ENCODE measurements at places on chromosomes 1 and 21.

DNA sequence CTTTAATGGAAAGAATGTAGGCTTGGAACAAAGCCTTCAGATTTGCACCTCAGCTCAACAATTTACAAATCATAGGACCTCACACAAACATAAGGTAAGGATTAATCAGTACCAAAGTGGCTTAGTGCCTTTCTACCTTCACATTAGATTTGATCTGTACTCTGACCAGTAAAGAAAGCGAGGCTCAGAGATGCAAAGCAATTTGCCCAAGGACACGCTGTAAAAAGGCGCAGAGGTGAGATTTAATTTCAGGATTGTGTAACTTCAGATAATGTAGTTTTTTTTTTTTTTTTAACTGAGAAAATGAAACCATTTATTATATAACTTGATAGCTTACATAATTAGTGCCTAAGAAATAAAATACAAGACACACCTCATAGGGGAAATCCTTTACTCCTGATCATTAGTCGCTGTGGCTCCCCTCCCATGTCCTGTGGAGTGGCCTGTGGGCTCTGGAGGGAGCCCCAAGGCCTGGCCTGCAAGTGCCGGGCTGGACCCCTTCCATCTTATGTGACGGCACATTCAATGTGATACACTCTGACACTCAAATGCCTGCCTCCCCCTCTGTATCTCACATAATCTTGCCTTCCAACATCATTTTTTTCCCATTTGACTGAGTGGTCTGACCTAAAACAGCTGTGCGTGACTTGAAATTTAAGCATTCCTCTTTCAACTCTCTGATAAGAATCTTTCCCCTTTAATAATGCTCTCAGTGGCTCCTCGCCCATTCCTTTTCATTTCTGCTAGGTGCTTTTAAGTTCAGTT is 426.5 kb upstream of the DAB1 start:
- no peak for DNase-seq

GRCh38 chr1:187001198-187001889 is 172.6 kb downstream of the PLA2G4A start:
- no peak for DNase-seq

DNA sequence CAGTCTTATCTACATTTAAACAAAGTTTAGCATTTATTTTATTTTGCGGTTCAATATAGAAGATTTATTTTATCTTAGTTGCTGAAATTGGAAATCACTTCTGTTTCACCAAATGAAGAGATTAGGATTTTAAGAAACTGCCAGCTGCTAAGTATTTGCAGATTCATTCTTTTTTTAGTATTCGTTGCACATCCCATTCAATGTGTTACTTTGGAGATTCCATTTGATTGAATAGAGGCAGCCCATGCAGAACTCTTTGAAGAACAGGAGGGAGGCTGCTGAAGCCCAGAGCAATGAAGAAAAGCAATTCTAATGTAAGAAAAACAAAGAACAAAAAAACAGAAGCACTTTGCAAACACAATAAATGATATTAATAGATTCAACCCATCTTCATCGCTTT is 38.6 kb upstream of the IL12RB2 start:
- DNase-seq: no peak

DNA sequence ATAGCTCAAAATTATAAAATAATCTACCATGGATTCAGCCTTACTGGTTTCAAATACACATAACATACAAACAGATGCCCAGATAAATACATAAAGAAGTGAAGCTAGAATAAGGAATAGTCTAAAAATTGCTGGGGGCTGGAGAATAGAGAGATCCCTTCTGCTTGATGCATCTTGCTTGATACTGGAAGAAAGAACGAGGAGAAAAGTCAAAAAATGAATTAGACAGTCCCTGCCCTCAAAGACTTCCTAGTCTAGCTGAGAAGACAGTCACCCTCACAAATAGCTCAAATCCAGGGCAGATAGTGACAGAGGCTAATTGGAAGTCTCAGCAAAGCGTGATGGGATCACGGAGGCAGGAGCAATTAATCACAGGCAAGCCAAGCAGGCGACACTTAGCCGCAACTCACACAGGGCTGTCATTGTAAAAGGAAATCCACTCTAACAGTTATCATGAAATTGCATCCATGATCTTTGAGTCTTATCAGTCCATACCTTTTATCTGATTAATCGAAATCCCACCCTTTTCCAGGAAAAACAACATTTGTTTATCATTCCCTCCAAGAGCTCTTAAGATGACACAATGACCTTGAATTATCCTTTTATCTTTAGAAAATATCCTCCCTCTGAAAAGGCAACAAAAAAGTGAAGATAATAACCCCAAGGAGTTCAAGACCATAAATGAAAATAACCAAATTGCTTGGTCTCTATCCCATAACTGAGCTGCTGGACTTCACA is 59.7 kb upstream of the TIAM1 start:
- no peak for DNase-seq

GRCh38 chr21:25872271-25872670 is 137.5 kb downstream of the GABPA start:
- DNase-seq: no peak

DNA sequence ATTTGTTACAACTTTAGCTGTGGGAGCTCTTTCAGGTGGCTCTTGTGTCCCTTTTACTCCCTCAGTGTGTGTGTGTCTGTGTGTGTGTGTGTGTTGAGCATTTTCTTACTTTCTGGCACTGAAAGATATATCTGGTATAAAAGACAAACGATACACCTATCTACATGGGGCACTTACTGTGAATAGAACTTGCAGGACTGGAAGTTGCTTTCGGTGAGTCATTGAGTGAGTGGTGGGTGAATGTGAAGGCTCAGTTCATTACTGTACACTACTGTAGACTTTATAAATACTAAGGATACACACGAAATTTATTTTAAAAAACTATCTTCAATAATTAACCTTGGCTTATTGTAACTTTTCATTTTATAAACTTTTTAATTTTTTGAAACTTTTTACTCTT is 38.7 kb downstream of the BTBD8 start:
- DNase-seq: no peak

- DNase-seq: no peak
These were observed 1058.0 kb upstream of the ADGRL4 start for GRCh38 chr1:80064524-80064923.

DNA sequence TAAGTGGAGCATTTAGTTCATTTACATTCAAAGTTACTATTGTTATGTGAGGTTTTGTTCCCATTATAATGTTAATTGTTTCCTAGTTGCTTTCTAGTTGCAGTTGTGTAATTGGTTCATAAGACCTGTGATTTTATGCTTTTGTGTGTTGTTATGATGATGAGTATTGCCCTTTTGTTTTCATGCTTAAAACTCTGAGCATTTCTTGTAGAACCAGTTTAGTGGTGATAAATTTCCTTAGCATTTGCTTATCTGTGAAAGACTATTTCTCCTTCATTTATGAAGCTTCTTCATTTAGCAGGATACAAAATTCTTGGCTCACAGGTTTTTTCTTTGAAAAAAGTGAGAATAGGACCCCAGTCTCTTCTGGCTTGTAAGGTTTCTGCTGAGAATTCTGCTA is 274.8 kb upstream of the SPAG17 start:
- no peak for DNase-seq

DNA sequence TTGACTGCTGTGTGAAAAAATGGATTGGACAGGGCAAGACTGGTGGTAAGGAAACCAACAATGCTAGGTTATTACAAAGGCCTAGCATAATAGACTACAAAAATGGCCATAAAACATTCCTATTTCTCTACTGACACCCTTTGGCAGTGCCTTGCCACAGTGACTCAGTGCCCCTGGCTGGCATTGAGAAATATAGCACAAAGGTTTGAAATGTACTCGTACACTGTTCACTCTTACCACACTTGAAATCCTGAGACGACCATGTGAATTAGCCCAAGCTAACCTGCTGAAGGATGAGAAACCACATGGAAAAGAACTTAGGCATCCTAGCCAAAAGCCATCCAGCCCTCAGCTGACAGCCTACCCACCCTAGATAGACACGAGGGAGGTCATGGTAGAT is 149.8 kb upstream of the PALMD start:
- no peak for DNase-seq

GRCh38 chr1:13540866-13541265 is 27.1 kb upstream of the LRRC38 start:
- no peak for DNase-seq

DNA sequence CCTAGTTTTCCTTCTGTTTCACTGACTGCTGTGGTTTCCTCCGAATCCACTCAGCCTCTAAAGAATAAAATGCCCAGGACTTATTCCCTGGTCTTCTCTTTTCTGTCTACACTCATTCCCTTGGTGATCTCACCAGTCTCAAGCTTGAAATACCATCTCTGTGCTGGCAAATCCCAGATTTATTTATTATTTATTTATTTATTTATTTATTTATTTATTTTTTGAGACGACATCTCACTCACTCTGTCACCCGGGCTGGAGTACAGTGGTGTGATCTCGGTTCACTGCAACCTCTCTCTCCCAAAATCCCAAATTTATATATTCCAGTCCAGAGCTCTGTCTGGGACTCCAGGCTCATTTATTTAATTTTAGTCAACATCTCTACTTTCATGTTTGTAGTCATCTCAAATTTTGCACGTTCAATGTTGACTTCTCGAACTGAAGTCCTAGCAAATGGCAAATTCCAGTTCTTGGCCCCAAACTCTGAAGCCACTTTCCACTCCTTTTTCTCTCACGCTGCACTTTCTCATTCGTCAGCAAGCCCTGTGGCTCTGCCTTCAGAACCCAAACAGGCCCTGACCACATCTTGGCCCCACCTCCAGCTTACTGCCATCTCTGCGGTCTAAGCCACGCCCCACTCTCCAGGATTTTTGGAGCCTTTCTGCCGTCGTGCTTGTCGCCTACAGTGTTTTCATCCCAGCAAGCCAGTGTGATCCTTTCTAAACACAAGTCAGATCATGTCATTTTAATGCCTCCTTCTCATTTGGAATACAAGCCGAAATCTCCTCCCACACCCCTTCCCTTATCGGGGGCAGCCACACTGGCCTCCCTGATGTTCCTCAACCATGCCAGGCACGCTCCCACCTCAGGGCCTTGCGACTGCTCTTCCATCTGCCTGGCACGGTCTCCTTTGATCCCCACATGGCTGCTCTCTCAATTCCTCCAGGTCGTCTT is 14.2 kb upstream of the TENT5B start:
- no peak for DNase-seq

GRCh38 chr1:209689477-209689876 is 14.3 kb downstream of the G0S2 start:
- DNase-seq: no peak

DNA sequence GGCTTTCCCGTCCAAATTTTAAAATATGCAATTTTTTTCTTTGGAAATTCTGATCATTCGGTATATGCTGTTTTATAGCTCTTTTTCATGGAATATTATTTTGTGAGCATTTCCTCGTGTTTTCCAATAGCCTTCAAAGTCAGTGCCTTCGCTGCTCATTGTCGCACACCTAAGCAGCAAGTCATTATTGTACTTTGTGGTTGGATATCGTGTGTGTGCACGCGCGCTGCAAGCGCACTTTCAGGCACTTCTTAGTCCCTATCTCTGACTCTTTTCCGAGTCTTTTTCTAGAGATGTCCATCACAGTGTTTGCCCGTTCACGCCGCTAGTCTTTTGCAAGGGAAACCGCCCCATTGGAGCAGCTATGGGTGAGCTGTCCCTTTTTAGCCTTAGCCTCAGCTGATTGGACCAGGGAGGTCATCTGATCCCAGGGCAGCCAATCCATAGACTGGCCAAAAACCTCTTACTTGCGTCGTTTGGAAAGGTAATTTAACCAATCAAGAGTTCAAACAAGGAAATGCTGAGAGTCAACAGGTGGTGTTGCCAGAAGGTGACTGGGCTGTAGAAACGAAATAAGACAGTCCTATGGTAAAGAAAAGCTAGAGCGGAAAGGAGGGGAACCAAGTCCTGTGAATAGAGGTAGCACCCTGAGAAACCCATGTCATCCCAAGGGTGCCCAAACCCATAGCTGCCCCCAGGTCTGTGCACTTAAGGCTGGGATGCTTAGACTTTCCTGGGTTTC is 710 bp upstream of the HYI start:
- DNase-seq: no peak

Measured in glomerular endothelial cell (primary cell).